ENCODE measurements at places on chromosomes 5 and 9.

GRCh38 chr9:86035827-86036440 lies 63.4 kb downstream of the GOLM1 start:
- no peak for DNase-seq

GRCh38 chr9:121604654-121605053 lies 46.8 kb upstream of the DAB2IP start:
- DNase-seq = no peak

- DNase-seq = no peak
Measured at GRCh38 chr9:69215774-69216485, 41.9 kb downstream of the TJP2 start.

- DNase-seq = no peak
Measured at GRCh38 chr9:73348471-73348870, 196.8 kb downstream of the ANXA1 start.

DNA sequence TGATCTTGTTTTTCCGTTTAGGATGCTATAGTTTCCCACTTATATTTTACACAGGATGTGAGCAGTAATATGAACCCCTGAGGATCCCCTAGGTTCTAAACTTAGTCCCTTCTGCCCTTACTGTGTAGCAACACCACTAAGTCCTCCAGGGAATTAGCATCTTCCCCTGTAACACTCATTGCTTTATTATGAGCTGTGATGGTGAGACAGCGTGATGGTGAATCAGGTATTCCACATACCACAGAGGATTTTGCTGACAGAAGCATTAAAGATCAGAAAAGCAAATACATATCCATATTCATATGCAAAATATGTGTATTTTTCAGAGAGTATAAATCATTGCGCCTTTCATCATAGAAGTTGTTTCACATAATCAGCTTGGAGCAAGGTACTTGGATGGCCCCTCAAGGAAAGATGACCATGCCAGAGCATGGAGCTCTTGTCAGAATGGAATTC lies 317.0 kb downstream of the ICE1 start:
- DNase-seq = no peak

DNA sequence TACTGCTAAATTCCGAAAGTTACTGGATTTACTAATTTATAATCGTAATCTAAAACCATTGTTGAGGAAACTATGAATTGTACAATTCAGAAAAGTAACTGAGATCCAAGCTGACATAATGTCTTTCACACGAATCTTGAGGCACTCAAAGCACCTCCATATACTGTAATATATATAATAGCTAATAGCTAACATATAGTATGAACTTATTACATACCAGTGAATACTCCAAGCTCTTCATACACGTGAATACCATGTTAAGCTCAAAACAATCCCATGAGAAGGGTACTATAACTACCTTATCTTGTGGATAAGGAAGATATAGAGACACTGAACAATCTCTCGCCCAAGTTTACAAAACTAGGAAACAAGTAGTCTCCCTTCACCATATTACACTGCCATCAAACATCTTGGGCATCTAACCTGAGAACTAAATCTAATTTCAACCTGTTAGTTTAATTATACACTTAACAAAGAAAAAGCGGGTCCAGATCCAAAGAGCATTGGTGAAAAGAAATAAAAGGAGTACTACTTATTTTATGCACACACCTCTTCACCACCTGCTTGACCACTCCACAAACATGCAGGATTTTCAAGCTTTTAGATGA lies 1.0 kb downstream of the NUDCD2 start:
- no peak for DNase-seq

DNA sequence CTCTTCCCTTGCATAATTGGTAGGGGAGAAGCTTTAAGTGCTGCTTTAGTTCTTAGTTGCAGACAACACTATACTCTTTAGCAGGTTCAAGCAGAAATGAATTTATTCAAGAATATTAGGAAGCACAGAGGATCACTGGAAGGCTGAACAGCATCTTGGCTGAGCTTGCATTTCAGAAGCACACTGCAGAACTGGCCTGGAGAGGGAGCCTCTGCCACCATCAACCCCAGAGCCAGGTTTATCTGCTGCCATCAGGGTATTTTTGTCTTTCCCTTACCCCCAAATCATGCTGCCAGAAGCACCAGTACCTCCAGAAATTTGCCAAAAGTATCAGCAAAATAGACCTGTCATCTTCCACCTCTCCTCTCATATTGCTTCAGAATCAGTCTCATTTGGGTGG lies 440.7 kb downstream of the DMAC1 start:
- DNase-seq = no peak

GRCh38 chr9:101966691-101967090 lies 228.2 kb upstream of the GRIN3A start:
- DNase-seq = no peak

DNA sequence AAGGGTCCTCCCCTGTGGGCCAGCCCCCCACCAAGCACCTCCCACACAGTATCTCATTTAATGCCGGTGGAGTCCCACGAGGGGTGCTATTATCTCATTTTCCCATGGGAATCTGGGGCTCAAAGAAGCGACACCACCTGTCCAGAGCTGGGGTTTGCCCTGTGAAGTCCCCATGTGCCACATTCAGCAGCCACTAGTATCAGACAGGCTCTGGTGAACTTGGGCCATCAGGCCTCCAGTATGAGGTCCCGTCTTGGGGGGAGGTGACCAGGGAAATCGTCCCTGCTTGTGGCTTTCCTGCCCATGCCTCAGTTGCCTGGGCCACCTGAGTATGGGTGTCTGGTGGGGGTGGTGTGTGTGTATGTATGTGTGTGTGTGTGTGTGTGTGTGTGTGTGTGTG lies 222.7 kb downstream of the PBX3 start:
- no peak for DNase-seq

- DNase-seq = no peak
Measured at GRCh38 chr9:86821006-86821845, 126.1 kb downstream of the GAS1 start.
